ENCODE measurements at places on chromosomes 2 and 18. TPM values are rescaled to one million over a fixed set of nuclear protein-coding genes. Genes with fewer than 3 reads are reported as not detected.

DNA sequence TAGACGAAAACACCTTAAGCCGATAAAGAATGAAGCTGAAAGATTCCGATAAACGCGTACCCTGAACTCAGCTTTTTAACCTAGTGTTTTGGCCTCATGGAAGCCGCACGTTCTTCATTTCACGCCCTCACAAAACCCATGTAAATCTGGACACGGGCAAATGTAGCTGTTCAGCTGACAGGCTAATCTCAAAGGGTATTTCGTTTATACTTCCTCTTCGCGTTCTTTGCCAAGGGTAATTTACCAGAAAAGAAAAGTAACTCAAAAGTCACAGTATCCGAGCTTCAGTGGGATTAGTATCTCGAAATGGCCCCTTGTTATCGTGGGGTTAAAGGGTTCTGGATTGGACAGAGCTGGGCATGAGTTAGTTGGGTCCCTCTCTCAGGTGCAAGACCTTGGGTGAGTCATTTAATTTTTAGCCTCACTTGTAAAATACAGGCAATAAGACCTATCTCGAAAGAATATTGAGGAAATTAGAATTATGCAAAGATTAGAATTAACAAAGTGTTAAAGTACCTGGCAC is 22.0 kb upstream of the STPG4 start:
- H3K27me3 ChIP-seq = no peaks in the 10 kb centered on the region
- no peaks in the 10 kb centered on the region for H3K36me3 ChIP-seq
- peak overlapping the region; percentile 99 for H3K27ac ChIP-seq
- DNase-seq = no peak

Gene PCGF1
- 8.9 TPM for total RNA-seq

Gene FASTKD2
- total RNA-seq = 33.2 TPM

DNA sequence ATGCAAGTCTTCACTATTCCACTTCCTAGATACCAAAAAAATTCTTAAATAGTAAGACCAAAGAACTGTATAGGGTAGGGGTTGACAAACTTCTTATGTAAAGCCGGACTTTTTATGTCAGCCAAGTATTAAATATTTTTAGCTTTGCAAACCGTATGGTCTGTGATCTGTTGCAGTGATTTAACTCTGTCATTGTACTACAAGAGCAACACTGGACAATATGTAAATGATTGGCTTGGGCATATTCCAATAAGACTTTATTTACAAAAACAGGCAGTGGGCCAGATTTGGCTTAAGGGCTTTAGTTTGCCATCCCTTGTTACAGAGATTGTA is 48.0 kb downstream of the MGAT5 start:
- peaks cover 18% of the 10 kb centered on the region for H3K4me1 ChIP-seq
- H3K4me3 ChIP-seq = no peak overlapping the region
- H3K36me3 ChIP-seq = no peaks in the 10 kb centered on the region
- peak overlapping the region; percentile 20 for H3K27ac ChIP-seq
- H3K27me3 ChIP-seq = no peaks in the 10 kb centered on the region
